Hematopoietic multipotent progenitor cell treated with erythropoietin and hydrocortisone succinate and interleukin-3 and kit ligand, for 8 days (in vitro differentiated cells): ENCODE measurements at places on chromosomes 1 and 21.

- DNase-seq, result no peak
Observed at GRCh38 chr1:210730023-210730422, 401.3 kb downstream of the HHAT start.

DNA sequence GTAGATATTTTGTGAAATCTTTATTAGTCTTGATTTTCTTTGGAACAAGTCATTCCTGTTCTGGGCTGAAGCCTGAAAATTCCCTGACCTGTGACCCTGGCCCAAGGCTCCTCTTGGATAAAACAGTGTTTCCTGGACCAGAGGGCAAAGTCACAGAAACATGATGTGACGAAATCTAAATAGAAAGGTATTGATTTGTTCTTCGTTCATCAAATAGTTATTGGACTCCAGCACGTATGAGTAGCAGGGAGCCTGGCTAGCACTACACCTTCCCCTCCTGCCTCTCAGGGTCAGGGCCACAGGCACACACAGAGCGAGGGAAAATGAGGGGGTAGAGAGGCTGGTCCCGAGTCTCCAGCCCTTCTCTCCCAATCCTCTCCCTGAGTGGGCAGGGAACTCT, 1.7 kb upstream of the CLDN14 start:
- no peak for DNase-seq

DNA sequence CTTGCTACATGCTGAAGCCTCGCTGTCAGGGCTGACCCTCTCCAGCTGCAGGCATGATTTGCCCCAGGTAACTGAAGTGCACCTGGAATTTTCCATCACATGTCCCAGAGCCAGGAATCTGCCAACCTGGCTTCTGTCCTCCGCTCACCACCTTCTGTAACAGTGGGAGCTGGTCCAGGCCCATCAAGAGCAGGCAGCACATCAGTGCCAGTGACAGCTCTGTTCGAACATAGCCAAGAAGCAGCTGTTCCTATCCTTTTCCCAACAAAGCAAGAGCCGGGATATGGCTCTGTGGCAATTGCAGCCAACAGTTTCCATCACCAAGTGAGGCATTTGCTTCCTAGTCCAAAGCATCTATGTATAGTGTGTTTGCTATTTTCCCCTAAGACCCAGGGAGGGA, 42.2 kb upstream of the KANK4 start:
- no peak for DNase-seq

- no peak for DNase-seq
Observed at GRCh38 chr1:199877526-199878384, 149.8 kb upstream of the NR5A2 start.

DNA sequence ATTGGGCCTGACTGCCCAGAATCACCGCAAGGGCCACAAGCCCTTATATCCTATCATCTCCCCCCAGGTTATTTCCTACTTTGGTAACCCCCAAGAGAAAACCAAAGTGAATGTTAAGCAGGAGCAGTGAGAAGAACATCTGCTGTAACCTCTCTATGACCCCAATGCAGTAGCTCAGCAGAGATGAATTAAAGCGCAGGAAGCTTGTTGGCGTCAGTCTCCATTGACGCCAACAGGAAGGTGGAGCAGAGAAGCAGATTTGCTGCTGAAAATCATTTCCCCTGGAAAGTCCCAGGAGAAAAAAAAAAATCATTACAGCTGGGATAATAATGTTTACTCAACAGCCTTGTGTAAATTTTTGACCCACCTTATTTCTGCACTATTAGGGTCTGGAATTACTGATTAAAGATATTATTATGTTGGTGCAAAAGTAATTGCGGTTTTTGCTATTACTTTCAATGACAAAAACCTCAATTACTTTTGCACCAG, 33.2 kb upstream of the FAM163A start:
- no peak for DNase-seq

DNA sequence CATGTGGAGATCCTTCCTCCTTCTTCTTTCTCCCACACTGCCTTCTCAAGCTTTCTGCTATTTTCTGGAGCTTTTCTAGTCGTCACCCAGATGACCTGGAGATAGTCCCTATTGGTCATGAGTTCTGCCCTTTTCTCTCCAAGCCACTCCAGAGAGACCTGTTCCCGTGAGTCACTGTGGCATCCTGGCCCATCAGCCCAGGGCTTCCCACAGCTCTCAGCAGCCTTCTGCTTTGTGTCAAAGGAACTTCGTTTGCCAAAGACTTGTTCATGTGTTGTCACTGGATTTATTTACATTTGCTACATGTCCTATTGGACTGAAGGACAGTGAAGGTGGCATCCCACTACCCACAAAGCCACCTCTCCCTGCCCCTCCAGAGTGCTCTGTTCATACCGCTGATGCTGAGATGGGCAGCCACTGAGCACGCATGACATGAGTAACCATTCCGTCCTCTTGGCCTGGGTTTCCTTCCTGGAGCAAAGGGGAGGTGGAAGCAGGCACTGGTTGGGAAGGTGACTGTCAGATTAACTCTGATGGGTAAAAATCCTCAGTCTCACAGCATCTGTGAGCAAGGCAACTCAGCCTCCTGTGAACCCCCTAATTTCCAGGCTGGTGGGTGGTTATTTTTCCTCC, 119.2 kb downstream of the EDEM3 start:
- DNase-seq, result no peak

- DNase-seq, result no peak
Observed at GRCh38 chr1:186958520-186958919, 129.8 kb downstream of the PLA2G4A start.

GRCh38 chr1:168732736-168733135, 3.7 kb upstream of the DPT start:
- DNase-seq, result no peak

GRCh38 chr1:170583186-170583585, 51.2 kb downstream of the GORAB start:
- DNase-seq, result no peak

- no peak for DNase-seq
Observed at GRCh38 chr1:172340520-172340919, 80.0 kb upstream of the C1orf105 start.

- DNase-seq, result peak; percentile 40
Observed at GRCh38 chr1:21378705-21379494, 61.0 kb upstream of the NBPF3 start.

DNA sequence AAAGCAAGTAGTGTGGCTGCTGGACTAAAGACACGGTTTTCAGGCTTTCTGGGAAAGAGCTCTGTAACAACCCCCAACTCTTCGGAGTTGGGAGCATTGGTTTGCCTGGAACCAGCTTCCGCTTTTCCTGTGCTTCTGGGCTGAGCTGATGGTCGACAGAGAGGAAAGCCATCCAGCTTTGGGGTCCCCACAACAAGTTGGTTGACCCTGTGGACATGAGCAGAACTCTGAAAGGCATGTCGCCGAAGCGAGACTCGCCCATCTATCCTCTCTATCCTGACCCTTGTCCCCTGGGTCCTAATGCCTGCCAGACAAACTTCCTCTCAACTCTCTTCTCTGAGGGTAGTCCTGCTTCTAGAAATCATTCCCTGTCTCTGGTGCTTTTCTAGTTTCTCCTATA, 31.9 kb upstream of the FCGR2A start:
- peak; percentile 52 for DNase-seq

DNA sequence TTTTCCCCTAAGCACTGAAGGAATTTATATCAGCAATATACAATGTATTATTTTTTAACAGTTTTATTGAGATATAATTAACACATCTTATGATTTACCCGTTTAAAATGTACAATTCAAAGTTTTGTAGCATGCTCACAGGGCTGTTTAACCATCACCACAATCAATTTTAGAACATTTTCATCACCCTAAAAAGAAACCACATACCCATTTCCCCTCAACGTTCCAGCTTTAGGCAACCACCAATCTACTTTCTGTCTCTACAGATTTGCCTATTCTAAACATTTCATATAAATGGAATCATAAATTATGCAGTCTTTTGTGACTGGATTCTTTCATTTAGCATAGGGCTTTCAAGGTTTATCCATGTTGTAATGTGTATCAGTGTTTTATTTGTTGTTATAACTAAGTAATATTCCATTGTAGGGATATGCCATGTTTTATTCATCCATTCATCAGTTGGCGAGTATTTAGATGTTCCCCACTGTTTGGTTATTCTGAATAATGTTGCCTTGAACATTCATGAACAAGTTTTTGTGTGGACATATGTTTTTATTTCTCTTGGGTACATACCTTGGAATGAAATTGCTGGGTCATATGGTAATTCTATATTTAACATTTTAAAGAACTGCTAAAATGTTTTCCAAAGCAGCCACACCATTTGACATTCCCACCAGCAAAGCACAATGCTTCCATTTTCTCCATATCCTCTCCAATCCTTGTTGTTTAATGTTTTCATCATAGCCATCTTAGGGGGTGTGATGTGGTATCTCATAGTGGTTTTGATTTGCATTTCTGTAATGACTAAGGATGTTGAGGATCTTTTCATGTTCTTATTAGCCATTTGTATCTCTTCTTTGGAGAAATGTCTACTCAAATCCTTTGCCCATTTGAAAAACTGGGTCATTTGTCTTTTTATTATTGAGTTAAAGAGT, 188.5 kb downstream of the TM2D1 start:
- no peak for DNase-seq

- DNase-seq, result no peak
Observed at GRCh38 chr1:14878951-14879350, 274.6 kb upstream of the TMEM51 start.

DNA sequence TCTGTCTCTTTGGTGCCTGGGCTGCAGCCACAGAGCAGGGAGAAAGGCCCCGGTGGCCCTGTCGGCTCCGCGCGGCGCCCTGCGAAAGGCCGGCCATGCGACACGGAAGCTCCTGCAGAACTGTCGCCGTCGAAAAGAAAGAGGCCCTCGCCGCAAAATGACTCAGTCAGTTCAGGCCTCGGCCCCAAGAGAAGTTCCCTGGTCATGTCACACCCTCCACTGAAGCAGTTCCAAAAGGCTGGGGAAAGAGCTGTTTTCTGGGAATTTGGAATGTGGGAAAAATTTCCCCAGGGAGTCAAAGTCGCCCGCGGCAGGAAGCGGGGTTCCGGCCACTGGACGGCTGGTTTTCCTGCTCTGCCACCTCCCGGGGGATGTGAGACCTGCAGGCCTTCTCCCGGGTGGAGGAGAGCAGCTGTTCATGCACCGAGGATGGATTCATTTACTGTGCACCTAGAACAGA, 115.8 kb upstream of the ZNF678 start:
- no peak for DNase-seq

DNA sequence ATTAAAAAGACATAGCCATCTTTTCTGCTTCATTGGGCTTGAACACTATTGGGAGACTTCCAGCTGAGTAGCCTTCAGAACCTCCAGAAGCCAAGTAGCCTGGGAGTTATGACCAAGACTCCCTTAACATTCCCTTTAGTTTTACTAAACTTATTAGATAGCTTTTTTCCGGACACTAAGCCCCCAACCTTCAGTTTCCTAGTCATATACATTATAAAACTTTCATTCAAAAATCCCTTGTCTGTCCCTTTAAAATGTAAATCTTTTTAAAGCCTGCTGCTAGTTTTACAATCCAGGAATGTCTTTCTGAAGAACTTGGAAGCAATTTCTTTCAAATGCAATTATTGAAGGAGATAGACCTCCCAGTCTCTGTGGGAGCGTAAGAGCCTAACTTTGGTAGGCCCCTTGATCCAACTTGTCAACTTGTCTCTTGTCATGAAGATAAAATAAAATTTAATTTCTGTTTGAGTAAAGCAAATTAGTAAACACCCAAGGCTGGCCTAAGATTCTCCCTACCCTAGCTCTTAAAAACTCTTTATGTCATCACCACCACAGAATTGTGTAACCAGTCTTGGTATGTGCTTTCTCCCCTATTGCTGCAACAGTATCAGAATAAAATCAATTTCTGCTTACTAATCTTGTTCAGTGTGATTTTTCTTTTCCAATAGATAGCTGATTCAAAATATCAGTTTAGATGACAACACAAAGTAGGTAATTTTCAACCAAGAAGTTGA, 796.2 kb downstream of the PLA2G4A start:
- no peak for DNase-seq

DNA sequence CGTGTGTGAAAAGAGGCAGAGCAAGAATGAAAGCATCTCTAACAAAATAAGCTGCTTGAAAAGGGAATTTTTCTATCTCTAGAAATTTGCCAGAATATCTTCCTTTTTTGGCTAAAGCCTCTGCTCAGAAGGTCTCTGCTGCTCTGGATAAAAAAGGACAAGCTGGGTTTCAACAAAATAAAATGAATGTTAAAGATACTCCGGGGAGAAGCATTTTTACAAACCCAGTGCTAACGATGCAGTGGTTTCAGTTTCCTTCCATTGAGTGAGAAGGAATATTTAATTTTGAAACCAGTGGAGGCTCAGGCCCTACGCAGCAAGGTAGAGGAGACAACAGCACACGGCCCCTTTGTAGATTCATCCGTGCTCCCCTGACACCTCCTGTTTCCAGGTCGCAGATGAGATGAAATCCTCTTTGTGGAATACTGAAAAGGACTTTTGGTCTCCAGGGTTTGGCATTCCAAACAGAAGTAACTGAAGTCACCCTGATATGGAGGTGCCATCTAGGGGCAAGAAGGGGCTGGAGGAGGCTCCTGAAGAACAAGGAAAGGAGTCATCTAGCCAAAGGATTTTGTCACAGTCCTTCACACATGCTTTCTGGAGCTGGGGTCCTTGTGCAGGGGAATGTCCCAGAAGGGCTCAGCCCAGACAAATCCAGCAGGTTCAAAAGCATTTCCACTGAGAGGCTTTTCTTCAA, 65.7 kb upstream of the SYT6 start:
- no peak for DNase-seq

DNA sequence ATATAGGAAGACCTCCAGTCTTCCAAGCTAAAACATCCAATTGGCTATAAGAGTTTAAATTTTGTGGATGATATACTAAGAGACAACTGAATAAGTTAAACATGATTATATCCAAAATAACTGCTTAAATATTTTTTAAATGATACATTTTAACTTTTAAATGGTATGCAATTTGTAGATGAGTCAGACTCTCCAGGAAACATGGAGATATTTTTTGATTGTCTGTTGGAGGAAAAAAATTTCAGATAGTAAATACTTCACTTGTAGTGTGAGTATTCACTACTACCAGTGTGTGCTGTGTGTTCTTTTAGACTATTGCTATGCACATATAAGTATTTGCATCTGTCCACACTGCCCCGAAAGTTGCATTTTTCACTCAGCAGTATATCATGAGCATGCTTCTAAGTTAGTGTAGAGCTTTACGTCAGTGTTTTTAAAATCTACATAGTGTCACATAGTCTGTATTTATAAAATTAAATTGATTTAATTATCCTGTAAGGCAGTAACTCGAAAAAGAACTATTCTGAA, 91.1 kb downstream of the USP25 start:
- DNase-seq, result no peak

DNA sequence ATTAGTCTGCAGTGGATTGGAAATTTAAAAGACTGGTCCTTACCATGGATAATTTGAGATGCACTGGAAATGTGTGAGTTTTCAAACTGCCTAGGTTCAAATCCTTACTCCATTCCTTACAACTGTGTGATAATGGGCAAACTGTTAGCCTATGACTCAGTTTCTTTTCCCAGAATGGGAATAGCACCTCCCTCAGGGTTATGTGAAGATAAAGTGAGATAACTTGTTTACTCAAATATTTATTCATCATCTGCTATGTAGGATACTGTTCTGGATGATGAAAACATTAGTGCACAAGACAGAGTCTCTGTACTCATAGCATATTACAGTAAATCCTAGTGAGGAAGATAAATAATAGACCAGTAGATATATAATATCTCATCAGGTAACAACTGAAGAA, 28.6 kb downstream of the LRIG2 start:
- DNase-seq, result no peak
